ENCODE measurements at places on chromosomes 12 and 14. TPM values are rescaled to one million over a fixed set of nuclear protein-coding genes. Genes with fewer than 3 reads are reported as not detected.

DNA sequence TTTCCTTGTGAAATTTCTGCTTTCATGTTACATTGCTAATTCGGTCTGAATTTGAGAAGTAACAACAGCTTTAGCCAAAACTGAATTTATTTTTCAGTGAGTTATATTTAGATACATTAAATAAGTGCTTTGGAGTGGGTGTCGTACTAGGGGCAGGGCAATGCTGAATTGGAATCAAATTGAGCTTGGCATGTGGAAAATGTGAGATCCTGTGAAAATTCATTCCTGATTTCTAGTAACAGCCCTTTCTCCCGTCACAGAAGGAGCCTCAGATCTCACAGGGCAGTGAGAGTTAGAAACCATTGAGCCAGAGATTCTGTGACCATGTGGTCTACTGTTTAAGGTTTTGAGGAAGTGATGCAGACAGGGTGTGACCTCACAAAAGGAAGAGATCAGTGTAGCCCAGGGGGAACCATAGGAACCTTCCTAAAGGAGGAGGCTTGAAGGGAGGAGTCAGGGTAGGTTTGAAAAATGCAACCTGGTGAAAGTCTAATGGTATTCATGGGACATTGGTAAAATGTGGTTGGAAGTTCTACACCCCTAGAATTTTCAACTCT is 1136.8 kb downstream of the AACS start:
- DNase-seq, result no peak
- H3K36me3 ChIP-seq, result no peaks in the 10 kb centered on the region
- no peak overlapping the region for H3K4me3 ChIP-seq
- H3K27me3 ChIP-seq, result no peaks in the 10 kb centered on the region

- peak overlapping the region; percentile 77 for H3K4me3 ChIP-seq
- H3K4me1 ChIP-seq, result peaks cover 83% of the 10 kb centered on the region
- peaks cover 76% of the 10 kb centered on the region for H3K36me3 ChIP-seq
- H3K27ac ChIP-seq, result peak overlapping the region; percentile 99
These were observed 140.5 kb downstream of the FOXN3 start for GRCh38 chr14:89276424-89276975.

DNA sequence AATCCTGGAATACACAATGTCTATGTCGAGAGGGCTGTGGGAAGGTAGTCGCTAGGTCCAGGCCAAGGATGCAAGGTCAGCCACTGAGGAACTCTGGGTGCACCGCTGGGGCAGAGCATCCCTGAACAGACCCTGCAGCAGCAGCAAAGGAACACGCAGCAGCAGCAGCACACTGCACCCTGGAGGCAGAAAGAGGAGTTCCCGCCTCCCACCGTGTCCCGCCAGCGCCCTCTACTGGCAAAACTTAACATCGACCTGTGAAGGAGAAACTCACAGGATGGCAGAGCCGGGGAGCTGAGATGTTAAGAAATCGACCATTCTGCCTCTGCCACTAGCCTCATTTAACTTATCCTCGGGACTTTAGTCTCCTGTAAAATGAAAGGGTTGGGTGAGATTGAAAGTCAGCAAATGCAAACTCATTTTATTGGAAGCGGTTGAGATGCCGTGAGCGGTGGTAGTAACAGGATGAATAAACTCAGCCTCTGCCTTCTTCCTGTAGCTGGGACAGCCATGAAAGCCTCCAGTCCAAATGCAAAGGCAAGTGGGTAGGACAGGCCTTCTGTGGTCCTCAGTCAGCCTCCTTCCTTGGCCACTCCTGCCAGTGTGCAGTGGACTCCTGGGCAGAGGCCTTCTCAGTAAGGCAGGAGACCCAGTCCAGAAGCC is 45.6 kb downstream of the STAB2 start:
- peak; percentile 65 for DNase-seq
- H3K27me3 ChIP-seq, result peaks cover 3% of the 10 kb centered on the region
- no peak overlapping the region for H3K27ac ChIP-seq
- no peaks in the 10 kb centered on the region for H3K4me1 ChIP-seq
- no peak overlapping the region for H3K4me3 ChIP-seq

DNA sequence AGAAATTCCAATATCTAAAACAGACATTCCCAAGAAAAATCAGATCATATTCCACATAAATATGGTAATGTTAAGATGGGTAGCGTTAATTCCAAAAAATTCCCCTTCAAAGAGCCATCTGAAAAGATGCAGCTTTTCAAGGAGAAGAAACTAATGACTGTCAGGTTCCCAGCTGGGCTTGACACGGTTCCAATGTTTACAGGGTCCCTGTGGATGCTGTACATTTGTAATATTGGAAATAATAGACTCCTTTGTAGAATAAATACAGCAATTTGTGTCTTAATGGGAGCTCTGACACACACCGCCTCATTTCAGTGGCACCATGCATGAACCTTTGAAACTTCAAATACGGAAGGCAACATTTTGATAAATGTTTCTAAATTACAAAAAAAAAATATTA is 140.6 kb downstream of the ITPR2 start:
- H3K4me3 ChIP-seq, result no peak overlapping the region
- no peak for DNase-seq
- H3K4me1 ChIP-seq, result peaks cover 10% of the 10 kb centered on the region

Gene TMBIM4
- 75.0 TPM for total RNA-seq

Gene TMEM30B
- 0.46 TPM for total RNA-seq

Gene MAP1LC3B2
- total RNA-seq, result 0.37 TPM
